ENCODE measurements at places on chromosomes 4 and X.

DNA sequence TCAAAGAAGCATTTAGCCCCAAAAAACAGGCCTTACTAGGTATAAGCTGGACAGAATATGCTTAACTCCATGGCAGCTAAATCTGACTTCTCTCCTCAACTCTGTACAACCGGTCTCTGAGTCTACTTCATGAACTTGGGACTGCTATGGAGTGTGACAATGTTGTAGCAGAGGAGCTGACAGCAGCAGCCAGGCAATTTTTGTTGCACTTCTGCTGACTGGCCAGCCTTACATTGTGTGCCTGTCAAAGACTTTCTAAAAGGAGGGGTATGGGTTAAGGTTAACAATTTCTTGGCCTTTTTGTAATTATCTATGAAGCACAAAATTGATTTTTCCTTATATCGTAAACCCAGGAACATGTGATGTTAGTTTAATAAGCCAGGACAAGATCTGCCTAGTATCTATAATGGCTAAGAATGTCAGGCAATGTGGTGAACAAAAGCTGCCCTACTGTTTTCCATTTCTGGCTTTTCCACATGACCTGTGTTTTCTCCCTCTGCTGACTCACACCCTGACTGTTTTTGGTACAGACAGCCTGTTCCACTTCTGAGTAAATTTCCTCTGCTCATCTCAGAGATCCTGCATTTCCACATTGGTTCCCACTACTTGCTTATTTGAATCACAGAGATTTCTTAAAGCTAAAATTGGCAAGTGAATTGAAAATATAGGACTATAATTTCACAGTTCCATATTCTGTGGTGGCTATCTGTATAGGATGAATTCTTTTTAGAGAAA lies 9.3 kb downstream of the NOX1 start:
- DNase-seq, result no peak

DNA sequence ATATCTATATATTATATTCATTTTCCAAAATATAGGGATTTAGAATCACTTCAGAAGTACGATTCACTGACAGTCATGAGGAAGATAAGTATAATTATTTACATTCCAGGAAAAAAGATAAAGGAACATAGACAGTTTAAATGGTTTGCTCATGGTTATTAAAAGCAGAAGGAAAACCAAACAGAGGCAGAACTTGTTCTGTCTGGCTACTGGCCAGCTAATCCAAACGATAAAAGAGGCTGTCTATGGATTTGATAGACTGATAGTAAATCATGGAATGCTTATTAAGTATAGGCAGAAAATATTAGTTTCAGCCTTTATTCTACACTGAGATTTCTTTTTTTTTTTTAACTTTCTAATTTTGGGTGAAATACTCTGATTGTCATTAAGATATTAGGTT lies 50.2 kb downstream of the RPGR start:
- DNase-seq, result no peak

GRCh38 chr4:73576381-73576780 lies 43.9 kb downstream of the RASSF6 start:
- no peak for DNase-seq

DNA sequence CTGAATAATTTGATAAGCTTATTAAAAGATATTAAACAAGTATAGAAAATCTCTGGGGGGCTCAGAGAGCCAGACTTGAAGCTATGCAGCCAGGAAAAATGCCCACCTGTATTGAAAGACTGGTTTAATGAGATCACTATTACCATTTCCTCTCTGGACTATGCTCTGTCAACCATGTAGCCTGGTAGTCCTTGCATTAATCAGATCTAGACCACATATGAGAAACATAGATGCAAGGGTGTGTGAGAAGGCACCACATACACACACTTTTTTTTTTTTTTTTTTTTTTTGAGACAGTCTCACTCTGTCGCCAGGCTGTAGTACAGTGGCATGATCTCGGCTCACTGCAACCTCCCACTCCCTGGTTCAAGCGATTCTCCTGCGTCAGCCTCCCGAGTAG lies 75.9 kb upstream of the ATP8A1 start:
- DNase-seq, result no peak

DNA sequence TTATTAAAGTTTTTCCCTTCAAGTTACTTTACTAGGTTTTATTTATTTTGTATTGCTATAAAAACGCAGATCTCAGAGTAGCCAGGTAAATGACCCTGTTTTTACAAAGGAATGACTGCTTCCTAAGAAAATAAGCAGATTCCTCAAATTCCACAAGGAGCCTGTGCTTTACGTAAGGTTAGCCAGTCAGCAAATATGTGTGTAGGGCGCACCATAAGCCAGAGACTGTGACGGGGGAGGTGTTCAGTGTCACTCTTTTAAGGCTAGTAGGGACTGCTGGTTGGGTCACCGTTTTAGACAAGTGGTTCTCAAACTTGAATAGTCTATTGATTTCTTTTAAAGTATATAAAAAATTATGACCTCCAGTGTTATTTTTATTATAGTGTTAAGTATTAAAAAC lies 119.9 kb downstream of the ANK2 start:
- DNase-seq, result no peak

- no peak for DNase-seq
These were observed 87.1 kb upstream of the DDX53 start for GRCh38 chrX:22912616-22913015.

GRCh38 chr4:44869222-44869882 lies 143.0 kb upstream of the GNPDA2 start:
- no peak for DNase-seq

DNA sequence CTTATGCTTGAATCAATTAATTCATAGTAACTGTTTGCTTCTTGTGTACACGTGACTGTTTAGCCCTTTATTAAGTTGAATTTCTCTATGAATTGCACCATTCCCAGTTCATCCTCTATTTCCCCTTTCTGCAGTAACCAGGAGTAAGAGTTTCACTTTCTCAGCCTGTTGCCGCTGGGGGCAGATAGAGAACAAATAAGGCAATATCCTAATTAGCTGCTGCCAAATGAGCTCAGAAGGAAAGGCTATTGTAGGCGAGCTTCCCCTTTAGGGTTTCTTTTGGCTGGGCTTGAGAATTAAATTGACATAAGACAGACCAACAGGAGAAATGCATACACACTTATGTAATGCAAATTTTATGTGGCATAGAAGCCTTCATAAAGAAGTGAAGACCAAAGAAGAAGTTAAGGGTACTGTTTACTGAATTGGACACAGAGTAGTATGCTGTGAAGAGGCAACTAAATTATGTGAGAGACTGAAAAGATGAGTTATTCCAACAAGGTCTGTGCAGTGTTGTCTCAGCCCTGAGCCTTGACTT lies 1594.7 kb downstream of the TECRL start:
- DNase-seq, result no peak

GRCh38 chrX:115560978-115561604 lies at the start of gene PLS3:
Gene PLS3 (plus strand): TSS chrX:115561174. CDS start chrX:115610251, 49,077 bp downstream.
- no peak for DNase-seq

DNA sequence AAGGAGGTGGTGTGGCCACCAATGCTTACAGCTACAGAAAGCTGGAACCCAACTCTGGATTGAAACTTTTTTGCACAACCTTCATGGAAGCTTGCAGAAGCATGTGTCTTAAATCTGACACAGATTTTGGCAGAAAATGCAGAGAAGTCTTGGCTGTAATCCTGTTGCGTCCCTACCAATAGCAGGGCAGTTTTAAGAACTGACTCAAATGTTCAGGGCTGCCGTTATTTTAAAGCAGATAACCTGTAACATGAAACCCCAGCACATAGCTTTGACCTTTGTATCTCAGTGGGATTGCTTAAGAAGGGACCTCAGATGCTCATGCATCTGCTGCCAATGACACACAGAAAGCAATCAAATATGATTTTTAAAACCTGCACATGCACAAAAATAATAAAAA lies at the start of gene VEGFD:
TSS of gene VEGFD (minus strand) at position 110 of the 400 bp plus-strand sequence. CDS start 467 bp downstream, outside the sequence.
- no peak for DNase-seq

All from T-helper 17 cell (primary cell).